NT2/D1 (cell line): ENCODE measurements at places on chromosomes 16 and 17.

DNA sequence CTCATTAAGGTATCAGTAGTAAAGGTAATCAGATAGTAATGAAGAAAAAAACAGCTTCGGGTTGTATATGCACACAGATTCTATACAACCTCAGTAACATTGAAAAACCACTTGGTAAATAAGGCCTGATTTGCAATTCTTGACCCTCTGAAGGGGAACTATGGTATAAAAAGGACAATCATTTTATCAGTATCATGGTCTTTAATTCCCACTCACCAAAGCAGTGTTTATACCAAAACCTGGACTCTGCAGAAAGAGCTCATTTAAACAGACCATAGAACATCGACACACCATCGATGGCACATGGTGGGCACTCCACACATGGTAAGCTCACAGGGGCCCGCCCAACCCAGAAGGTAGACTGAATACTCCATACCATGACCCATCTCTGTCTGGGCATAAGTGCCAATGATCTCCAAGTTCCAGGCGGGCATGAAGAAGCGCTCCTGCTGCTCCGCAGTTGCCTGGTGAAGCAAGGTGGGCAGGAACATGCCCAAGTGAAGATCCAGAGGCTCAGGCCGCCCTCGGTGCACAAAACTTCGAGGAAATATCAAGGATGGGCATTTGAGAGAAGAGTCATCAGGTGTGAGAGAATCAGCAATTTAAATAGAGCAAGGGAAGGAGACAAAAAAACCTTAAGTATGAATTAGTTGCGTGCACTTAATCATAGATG is 19.0 kb downstream of the ACOX1 start:
- no peak for DNase-seq

- DNase-seq, result peak; percentile 57
Measured at GRCh38 chr16:83356266-83356665, 451.5 kb upstream of the HSBP1 start.

GRCh38 chr16:85139881-85140339 is 27.6 kb upstream of the CIBAR2 start:
- DNase-seq, result no peak

- DNase-seq, result peak; percentile 68
Measured at GRCh38 chr16:84672276-84673202, 24.2 kb downstream of the KLHL36 start.

GRCh38 chr17:8069587-8069860 is 18.0 kb downstream of the ALOX12B start:
- DNase-seq, result no peak

GRCh38 chr17:15384142-15384787 is 42.9 kb upstream of the TEKT3 start:
- DNase-seq, result no peak

DNA sequence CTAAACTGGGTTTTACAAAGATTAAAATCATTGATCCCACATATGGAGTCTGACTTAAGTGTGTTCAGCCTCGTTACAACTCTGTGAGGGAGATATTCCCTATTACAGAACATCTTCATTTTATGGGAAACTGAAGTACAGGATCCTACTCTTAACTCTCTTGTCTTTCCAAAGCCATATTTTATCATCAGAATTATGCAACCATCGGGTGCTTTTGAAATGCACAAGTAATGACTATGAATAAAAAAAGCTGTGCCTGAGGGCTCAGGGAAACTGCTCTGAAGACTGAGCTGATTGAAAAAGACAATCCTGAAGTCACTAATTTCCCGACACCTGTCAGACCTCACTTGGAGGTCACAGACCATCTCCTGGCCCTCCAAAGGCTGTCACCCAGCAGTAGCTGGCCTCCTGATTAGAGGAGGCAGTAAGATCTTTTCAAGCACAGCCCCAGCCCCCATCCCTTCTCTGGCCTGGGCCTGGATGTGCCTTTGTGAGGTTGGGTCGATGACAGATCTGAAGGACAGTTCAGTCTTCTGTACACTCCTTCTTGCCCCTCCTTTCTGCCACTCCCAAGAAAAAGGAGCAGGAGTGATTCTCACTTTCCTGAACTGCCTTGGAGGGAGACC is 5.6 kb downstream of the AKAP1 start:
- DNase-seq, result no peak

DNA sequence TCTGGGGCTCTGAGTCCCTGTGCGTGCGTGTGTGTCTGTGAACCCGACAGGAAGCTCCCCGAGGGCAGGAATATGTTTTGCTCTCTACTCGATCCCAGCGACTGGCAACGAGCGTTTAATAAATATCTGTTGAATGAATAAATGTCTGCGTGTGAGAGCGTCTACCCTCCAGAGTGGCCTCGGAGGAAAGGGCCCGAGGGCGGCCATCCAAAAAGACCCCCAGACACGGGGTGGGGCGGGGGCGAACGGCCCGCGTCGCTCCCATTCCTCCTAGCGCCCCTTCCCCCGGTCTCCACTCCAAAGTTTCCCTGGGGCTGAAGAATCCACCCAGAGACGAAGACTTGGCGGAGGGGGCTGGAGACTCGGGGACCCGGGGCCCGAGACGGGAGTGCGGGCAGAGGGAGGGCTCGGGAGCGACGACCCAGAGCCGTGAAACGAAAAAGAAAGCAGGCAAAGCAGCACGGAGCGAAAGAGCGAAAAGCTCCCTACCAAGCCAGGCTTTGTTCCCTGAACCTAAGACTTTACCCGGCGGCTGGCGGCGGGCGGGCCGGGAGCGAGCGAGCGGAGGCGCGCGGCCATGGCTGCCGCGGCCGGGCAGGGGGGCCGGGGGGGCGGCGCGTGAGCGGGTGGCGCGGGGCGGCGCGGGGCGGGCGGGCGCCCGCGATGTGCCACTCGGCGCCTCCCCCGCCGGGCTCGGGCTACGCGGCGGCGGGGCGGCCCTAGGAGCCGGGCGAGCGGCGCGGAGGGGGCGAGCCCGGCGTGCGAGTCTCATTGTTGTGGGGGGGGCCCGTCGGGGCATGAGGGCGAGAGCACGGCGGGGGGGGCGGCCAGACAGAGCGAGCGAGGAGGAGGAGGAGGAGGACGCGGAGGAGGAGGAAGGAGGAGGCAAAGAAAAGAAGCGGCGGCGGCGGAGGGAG is at the start of gene MLLT6:
TSS of gene MLLT6 (plus strand) at position 668 of the 917 bp plus-strand sequence. CDS start 360 bp downstream, outside the sequence.
- no peak for DNase-seq

DNA sequence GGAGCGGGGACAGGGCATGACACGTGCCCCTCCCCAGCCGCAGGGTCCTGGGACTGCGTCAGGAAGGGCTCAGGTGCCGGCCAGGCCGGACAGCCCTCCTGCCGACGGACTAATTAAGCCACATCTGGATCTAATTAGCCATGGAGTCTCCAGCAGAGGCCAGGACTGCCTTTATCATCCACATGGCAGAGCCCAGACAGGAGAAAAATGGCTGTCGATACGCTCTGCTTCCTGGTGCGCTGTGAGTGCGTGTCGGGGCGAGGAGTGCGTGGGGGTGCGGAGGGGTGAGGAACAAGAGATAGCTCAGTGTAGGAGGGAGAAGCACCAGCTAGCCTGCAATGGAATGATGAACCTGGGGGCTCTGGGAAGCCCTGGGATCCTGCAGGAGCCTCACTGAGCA is 218.8 kb downstream of the IRF8 start:
- no peak for DNase-seq

- no peak for DNase-seq
Measured at GRCh38 chr17:28716740-28717577, 709 bp downstream of the RAB34 start.

GRCh38 chr17:49890077-49890821 is 42.4 kb upstream of the TAC4 start:
- DNase-seq, result no peak

DNA sequence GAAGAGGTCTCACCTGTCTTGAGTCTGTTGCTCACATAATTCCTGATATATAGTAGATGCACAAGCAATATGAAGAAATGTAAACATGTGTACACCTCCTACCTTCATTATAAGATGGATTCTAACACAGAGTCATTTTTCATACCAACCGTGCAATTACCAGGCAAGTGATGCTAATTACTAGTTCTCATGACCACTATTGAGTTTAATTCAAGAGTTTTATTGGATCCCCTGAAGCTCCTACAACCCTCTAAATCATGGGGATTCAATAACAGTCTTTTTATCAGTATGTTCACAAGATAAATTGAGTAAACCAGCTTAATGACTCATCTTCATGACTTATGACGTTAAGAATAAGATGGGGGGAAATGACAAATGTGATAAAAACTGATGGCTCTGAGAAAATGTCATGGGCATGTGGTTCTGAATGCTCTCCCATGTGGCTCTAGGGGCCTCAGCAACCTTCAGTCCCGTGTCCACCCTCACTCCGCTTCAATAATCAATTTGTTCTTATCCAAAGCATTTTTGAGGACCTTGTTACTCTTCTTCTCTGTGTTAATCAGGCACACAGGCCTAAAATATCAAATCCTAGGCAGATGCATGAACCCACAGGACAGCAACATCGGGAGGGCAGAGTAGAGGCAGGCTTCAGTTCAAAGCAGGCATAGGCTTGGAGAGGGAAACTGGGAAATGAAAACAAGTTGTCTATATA is 42.8 kb downstream of the PRAC1 start:
- no peak for DNase-seq

DNA sequence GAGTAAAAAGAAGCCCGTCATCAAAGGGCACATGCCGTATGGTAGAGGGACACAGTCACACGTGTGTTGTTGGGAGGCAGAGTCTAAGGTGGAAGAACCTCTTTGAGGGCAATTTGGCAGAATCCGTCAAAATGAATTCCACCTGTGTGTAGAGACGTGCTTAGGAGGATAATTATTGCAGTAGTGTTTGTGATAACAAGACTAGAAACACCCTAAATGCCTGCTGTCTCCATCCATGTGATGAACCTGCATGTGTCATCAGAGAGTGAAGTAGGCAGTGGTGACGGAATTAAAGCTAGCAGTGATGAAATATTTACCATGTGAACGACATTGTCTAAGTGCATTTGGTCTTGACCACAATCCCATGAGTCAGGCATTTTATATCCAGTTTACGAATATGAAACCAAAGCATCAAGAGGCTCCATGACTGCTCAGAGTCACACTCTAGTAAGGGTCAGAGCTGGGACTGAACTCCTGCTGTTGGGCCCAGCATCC is 61.3 kb upstream of the ADORA2B start:
- no peak for DNase-seq

DNA sequence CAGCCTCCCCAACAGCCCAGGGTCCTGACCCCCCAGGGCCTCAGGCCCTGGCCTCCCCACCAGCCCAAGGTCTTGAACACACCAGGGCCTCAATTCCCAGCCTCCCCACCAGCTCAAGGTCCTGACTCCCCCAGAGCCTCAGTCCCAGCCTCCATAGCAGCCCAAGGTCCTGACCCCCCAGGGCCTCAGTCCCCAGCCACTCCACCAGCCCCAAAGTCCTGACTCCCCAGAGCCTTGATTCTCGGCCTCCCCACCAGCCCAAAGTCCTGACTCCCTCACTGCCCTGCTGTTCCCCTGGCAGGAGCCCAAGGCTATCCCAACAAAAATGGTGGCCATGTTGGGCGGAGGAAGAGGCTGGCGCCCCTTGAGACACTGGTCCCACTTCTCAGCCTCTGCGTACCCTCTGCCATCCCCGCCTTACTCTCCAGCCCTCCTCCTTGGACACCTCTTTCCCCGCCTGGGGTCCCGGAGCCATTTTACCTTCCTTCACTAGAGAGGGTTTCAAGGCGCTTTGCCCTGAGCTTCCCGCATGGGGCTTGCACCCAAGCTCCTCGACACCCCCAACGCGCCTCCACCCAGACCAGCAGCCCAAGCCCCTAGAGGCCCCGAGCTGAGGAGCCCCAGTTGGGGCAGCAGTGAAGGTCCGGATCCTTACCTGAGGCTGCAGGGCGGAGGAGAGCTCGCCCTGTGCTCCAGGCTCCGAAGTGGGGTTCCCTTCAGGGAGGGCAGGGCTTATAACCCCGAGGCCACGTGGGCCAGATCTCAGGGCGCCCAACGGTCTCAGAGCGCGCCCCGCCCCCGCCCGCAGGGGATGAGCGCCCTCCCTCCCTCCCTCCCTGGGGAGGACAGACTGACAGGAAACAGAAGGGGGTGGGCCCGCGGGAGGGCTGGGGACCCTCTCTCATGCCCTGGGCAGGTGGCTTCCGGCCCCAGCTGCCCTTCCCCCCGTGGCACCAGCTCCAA is 3.5 kb upstream of the TSPOAP1 start:
- DNase-seq, result no peak

- no peak for DNase-seq
Measured at GRCh38 chr17:74767111-74767516, 9.0 kb downstream of the NAT9 start.

- peak; percentile 97 for DNase-seq
Measured at GRCh38 chr16:11328172-11329070, 16.8 kb upstream of the RMI2 start.

GRCh38 chr17:34140006-34140405 is 115.1 kb upstream of the CCL2 start:
- no peak for DNase-seq

- no peak for DNase-seq
Measured at GRCh38 chr16:563072-563644, 3.0 kb downstream of the PRR35 start.

GRCh38 chr16:85660843-85661739 is 27.7 kb downstream of the GINS2 start:
- no peak for DNase-seq

DNA sequence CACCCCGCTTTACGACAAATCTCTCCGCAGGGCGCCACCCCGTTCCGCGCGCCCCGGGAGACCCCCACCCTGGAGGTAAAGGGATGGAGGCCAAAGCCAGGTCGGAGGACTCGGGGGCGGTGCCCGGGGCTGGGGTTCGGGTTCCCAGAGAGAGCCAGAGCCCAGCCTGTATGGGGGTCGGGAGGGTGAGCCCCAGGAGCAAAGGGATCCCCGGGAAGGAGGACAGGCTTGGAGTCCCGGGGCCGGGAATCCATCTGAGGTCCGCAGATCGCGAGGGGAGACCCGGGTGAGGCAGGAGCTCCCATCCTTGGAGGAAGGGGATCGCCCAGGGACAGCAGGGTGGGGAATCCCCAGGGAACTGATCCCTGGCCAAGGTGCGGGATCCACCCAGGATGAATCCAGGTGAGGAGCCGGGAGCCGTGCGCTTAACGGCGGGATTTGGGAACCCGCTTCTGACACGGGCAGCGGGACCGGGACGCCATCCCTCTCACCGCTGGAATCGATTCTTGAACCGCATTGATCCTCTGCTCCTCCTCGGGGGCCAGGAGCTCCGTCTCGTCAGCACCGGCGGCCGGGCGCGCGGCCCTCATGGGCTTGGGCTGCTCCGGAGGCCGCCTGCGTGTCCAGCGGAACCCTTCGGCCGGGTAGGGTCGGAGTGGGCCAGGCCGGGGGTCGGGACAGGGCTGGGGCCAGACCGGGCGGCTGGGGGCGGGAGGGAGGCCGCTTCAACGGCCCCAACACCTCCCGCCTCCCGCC is at the start of gene MMD:
TSS of gene MMD (minus strand) at position 657 of the 756 bp plus-strand sequence. CDS start at position 517, 140 bp downstream.
- no peak for DNase-seq

DNA sequence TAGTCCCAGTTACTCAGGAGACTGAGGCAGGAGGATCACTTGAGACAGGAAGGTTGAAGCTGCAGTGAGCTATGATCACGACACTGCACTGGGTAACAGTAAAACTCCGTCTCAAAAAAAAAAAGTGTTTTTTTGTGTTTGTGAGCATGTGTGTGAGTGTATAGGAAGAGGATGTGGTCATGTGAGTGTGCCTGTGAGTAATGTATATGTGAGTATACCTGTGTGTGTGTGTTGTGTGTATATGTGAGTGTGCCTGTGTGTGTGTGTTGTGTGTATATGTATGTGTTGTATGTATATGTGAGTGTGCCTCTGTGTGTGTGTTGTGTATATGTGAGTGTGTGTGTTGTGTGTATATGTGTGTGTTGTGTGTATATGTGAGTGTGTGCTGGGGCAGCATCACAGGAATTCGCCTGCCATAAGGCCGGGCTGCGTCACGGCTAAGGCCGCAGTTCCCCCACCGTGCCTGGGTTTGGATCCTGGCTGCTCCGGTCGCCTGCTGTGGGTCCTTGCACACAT is 21.4 kb upstream of the NPTX1 start:
- DNase-seq, result no peak
